ENCODE measurements at places on chromosomes 6 and 20. TPM values are rescaled to one million over a fixed set of nuclear protein-coding genes. Genes with fewer than 3 reads are reported as not detected.

DNA sequence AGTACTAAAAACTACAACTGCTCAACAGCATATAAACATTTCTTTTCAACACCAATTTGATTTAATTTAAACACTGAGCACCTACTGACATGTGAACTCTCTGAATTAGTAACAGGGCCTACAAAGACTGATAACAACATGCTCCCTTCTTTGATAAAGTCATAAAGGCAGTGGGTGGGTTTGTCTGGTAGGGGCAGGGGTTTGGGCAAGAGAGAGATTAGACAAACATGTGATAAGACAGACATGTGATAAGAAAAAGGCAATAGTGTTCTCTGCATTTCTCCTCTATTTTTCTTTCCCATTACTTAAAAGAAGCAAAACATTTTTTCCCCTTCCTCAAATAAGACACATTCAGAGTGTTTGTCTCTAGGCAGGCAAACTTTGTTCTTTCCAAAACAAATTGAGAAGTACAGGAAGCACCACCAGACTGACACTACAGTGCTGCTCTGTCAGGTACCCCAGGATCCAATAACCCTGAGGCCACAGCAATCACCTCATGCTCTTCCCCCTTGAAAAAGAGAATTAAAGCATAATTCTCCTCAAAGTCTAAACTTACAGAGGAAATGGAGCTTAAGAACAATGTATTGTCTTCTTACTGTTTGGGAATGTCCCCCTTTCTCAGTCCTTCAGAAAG is 11.9 kb downstream of the C6orf52 start:
- no peak overlapping the region for H3K27ac ChIP-seq
- H3K4me1 ChIP-seq: no peaks in the 10 kb centered on the region
- no peaks in the 10 kb centered on the region for H3K36me3 ChIP-seq
- no peak overlapping the region for H3K4me3 ChIP-seq
- DNase-seq: no peak

DNA sequence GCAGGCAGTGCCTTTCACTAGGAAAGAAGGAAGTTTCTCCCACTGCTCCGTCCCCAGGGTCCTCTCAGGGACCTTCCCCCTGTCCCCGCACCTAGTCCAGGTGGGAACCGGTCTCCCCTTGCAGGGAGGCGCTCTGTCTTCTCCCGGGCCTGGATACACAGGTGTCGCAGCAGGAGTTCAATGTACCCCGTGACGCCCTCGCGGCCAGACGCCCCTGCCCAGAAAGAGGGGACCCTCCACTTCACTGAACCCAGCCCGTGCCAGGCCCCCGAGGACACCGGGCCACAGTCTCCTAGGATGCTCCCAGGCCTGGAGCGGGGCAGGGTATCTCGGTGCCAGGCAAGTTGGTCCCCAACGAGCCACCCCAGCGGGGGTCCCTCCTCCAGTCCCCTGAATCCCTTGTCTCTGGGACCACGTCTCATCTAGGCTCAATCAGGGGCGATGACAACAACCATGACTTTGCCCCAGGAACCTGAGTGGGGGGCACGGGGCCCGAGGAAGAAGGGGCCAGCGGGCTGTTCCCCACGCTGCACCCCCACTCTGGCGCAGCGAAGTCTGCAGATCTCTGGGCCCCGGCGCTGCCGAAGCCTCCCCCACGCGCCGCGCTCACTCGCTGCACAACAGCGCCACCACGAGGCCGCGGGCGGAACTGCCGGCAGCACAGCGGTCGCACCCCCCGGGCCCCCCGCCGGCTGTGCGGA is 103.0 kb downstream of the EDN3 start:
- H3K27me3 ChIP-seq: peaks cover 19% of the 10 kb centered on the region
- H3K27ac ChIP-seq: no peak overlapping the region
- no peaks in the 10 kb centered on the region for H3K36me3 ChIP-seq
- no peak for DNase-seq
- H3K4me1 ChIP-seq: no peaks in the 10 kb centered on the region
- no peak overlapping the region for H3K4me3 ChIP-seq

- no peak for DNase-seq
- H3K27me3 ChIP-seq: no peaks in the 10 kb centered on the region
- H3K36me3 ChIP-seq: no peaks in the 10 kb centered on the region
- H3K27ac ChIP-seq: no peak overlapping the region
Measured at GRCh38 chr6:93266116-93266817, 153.1 kb downstream of the EPHA7 start.

Gene SCRT2
- total RNA-seq: not detected

Gene TFAP2A
- total RNA-seq: not detected

Gene BPHL
- 113 TPM for total RNA-seq

GRCh38 chr20:37102571-37102970 is 6.8 kb upstream of the RBL1 start:
- no peaks in the 10 kb centered on the region for H3K27me3 ChIP-seq
- H3K4me1 ChIP-seq: no peaks in the 10 kb centered on the region
- no peak overlapping the region for H3K4me3 ChIP-seq
- DNase-seq: no peak
- no peak overlapping the region for H3K27ac ChIP-seq
